GM20000 (cell line): ENCODE measurements at places on chromosomes 2 and 18.

GRCh38 chr2:231910771-231911170 lies 15.4 kb downstream of the NPPC start:
- DNase-seq = no peak

DNA sequence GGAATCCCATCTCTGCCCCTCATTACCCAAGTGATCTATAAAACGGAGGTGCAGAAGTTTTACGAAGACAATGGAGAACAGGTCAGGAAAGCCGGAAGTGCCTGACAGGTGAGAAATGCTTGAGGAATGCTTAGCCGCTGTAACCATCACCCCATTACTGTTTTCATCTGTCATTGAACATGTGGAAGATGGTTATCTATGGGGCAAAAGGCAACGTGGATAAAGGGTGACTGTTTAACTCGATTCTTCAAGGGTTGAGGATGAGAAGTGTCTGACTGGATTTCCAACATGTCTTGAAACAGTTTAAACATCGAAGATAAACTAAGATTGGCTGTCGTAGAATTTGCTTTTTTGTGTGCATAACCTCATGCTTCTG lies 17.3 kb downstream of the HK2 start:
- no peak for DNase-seq

DNA sequence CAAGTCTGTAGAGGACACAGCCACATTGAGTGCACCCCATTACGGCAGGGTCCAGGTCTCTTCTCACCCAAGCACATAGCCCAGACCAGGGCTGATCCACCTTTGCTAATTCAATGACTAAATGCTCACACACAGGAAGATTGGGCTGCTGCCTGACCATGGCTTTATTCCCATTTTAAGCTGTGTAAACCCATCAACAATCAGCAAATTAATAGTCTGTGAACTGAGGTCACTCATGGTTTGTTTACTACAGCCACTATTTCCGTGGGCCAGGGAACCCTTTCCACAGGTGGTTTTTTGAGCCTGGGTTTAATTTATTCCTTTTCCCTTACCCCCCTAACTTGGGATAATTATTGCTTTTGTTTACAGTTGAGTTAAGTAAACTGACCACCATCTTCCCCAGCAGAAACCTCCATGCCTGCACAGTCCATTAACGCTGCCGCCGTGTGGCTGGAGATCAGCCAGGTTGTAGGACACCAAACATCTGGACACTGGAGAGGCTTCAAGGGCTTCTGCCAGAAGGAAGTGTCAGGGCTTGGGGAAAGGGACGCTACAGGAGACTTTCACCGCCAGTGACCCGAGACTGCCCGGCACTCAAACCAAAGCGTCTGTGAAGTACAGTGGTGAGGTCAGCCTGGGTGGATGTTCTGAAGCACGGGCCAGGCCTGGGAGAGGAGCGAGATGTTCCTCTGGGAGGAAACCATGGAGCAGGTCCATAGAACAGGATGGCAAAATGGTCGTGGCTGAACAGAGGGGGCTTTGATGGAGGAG lies 282.9 kb downstream of the DYSF start:
- no peak for DNase-seq

DNA sequence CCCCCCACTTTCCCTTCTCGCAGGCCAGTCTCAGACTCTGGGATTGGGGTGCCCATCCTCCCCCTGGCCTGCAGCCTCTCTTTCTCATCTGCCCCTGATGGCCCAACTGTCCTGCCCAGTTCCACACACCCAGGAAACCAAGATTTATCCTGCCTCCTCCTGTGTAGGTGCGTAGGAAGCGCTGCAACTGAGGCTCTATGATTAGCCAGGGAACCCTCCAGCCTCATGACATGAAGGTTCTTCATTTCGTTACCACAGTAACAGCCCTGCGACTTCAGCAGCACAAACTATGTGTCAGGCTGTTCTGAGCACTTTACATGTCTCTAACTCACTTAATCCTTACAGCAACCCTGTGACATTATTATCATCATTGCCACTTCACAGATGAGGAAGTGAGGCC lies 305.9 kb downstream of the CELF4 start:
- DNase-seq = no peak

- DNase-seq = no peak
These were observed 208.6 kb upstream of the HAAO start for GRCh38 chr2:43001055-43001378.
